ENCODE measurements at places on chromosomes 5 and 9.

GRCh38 chr5:88542786-88543185 lies 274.1 kb upstream of the TMEM161B start:
- no peak for DNase-seq

DNA sequence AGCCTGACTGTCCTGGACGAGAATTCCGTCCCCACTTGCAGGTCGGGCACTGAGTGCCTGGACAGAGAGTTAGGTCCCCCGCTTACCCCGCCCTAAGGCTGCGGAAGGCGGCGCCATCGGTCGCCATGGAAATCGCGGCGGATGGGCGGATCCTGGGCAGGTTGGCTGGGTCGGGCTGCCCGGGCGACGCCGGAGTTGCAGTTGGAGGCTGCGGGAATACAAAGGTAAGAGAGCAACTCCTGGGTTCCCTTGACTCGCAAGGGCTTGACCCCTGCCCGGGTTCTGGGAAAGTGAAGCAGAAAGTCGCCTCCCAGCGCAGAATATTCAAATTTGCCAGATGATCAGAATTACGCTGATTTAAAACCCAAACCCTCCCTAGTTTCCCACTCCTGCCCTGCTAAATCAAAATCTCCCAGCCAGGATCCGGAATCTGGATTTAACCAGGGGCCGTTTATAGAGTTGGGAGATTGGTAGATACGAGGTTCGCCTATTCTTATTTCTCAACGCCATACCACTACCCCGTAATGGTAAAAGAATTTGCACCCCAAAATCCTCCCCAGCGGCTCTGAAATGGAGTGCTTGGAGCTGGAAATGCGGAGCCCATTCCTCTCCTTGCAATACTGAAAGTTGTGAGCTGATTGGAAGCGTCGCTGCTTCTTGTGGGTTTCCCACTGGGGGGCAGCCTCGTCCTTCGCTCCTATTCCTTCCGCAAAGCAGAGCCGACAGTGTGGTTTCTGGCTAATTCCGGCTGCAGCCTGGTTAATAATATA lies 156.4 kb upstream of the RASEF start:
- DNase-seq, result peak; percentile 27

- no peak for DNase-seq
These were observed 88.8 kb upstream of the DMRT1 start for GRCh38 chr9:752681-753200.

- peak; percentile 31 for DNase-seq
These were observed 183.7 kb downstream of the PDE4D start for GRCh38 chr5:59709846-59710245.
